ENCODE measurements at places on chromosomes 2 and 18.
A peak's percentile ranks its signal among the peaks of the same experiment; 100 is the strongest.

DNA sequence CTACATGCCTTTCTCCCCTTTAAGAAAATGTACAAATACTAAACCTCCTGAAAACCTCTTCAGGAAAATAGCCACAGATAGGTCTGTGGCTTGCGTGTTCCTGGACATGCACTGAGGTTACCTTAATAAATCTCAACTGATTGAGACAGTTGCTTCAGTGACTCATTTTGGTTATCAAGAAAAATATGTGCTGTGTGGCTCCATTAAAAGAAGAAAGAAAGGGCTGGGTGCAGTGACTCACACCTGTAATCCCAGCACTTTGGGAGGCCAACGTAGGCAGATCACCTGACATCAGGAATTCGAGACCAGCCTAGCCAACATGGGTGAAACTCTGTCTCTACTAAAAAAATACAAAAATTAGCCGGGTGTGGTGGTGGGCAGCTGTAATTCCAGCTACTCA lies 27.1 kb downstream of the CREG2 start:
- peak; percentile 46 for DNase-seq

- DNase-seq: no peak
Observed at GRCh38 chr2:20985062-20985461, 58.8 kb downstream of the APOB start.

DNA sequence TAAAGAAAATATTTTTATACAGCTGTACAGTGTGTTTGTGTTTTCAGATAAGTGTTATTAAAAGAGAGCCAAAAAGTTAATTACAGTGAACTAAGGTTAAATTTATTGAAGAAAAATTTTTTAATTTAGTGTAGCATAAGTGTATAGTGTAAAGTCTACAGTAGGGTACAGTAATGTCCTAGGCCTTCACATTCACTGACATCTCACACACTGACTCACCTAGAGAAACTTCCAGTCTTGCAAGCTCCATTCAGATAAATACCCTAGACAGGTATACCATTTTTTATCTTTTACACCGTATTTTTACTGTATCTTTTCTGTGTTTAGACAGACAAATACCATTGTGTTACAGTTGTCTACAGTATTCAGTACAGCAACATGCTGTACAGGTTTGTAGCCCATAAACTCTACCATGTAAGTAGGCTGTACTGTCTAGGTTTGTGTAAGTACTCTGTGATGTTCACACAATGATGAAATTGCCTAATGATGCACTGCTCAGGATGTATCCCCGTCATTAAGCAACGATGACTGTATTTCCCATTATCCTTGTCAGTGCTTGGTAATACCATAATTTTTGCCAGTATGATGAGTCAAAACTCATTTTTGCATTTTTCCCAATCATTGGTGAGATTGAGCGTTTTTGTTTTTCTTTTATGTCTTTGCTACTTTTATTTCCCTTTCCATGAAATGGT lies 48.2 kb upstream of the B3GNT2 start:
- DNase-seq: peak; percentile 88

DNA sequence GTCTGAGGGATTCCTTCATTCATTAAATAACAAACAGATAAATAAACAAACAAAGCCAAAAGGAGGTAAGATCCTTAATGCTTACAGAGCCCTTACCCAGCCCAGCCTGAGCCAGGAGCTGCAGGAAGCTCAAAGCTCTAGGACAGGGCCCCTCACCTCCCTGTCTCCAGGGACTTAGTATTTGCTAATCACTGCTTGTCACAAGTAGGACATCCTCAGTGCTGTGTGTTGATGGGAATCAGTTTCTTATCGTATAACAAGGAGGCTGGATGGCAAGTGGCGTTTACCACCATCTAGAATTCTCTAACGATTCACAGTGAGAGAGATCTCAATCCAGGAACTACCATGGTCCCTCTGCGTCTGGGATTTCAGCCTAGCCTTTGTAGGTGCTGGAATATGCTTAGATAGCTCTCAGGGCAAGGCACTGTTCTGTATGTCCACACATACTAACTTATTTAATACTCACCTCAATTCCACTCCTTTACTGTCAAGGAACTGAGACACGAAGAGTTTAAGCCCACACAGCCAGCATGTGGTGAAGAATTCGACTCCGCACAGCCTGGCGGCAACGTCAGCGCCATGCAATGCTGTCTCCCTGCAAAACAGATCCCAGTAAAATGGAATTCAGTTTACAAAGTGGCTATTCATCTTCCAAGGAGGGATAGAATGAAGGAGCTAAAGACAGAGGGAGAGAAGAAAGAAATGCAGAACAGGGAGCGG lies 164.8 kb downstream of the MYCN start:
- peak; percentile 1 for DNase-seq

- peak; percentile 29 for DNase-seq
Observed at GRCh38 chr2:136384531-136385303, 266.8 kb upstream of the CXCR4 start.

GRCh38 chr2:96509114-96509846 lies 4.1 kb upstream of the NEURL3 start:
- peak; percentile 85 for DNase-seq

GRCh38 chr18:53148123-53148522 lies 808.1 kb downstream of the DCC start:
- no peak for DNase-seq

GRCh38 chr2:231398585-231398984 lies 3.1 kb downstream of the B3GNT7 start:
- DNase-seq: no peak

DNA sequence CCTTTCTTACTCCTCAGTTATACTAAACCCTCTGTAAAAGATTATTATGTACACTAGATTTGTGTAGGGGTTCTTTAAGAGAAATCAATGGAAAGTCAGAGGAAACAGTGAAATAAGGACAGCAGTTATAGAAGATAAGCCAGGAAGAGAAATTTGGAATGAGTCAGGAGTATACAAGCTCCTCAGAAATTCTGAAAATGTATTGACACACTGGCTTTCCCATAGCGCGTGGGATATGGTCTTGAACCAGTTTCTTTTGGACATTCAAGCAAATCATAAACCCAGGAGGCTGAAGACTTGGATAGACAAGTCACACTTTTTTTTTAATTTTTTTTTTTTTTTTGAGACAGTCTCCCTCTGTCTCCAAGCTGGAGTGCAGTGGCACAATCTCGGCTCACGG lies 316.1 kb upstream of the MMADHC start:
- peak; percentile 34 for DNase-seq

DNA sequence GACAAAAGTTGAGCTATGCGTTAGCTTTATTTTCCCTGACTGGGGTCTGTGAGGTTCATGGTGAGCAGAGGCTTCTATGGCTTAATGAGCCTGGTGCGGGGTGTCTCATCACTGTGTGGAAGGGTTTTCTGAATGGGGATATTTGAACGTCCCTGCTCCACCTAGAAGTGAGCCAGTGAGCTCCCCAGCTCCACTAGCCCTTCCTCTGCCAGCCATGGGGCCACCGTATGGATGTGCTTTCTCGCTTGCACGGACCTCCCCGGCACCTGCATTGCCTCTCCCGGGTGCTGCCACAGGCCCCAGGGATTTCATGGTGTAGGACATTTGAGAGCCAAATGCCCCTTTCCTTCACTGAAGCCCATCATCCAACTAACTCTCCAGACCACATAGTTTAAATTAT lies 37.8 kb downstream of the CYP26B1 start:
- DNase-seq: no peak

Data from iris pigment epithelial cell (primary cell).